Muscle of back (tissue), 13 donors: ENCODE measurements at places on chromosomes 5 and 9.

DNA sequence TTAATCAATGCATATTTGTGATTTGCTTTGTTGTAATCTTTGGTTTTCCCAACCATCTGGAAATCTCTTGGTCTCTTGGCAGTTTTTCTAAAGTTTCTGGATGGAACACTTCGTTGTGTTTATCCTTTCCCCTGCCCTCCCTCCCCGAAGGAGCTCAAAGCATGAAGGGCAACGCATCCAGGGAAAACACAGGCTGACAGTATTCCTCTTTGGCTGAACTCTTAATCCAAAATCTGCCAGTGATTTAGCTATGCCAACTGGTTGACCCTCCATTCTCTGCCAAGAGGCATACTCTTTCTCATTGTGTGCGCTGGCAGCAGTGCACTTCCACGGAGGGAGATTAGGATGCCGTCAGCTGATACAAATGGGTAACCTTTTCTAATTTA lies 20.5 kb downstream of the ZBTB34 start:
- no peak for DNase-seq

DNA sequence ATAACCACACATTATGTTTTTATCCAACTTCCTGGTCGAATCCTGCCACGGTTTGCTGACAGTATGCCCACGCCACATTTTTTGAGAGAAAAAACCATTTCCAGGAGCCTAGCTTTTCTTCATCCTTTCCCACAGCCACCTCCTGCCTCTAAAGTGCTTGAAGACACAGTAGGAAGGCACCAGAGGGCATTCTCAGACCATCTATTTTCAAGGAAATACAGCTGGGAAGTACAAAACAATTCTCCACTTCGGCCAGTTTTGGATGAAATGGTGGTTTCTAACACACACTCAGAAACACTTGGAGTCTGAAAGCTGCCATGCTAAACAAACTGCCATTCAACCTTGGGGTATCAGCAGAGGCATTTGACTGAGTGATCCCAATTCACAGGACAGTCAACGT lies 86.3 kb upstream of the RPS23 start:
- DNase-seq, result no peak

GRCh38 chr5:87300744-87301143 lies 33.1 kb downstream of the RASA1 start:
- DNase-seq, result no peak

- DNase-seq, result no peak
These were observed 174.7 kb downstream of the CACNA1B start for GRCh38 chr9:138052322-138052615.

DNA sequence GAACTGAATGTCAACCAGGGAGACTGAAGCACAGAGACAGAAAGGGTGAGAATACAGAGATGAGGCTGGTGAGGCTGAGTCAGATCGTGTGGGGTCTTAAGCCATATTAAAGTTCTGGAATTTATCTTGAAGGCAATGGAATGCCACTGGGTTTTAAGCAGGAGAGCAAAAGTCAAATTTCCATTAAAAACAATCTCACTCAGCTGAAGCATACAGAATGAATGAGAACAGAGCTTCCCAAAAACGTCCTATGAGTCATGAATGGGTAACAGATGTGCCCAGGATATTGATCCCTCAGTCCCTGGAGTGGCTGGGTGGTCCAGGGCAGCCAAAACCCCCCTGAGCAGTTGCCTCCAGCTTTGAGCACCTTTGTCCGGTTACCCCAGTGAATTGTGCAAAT lies 44.9 kb downstream of the PFDN1 start:
- DNase-seq, result no peak
